ENCODE measurements at places on chromosomes 2 and 18.

DNA sequence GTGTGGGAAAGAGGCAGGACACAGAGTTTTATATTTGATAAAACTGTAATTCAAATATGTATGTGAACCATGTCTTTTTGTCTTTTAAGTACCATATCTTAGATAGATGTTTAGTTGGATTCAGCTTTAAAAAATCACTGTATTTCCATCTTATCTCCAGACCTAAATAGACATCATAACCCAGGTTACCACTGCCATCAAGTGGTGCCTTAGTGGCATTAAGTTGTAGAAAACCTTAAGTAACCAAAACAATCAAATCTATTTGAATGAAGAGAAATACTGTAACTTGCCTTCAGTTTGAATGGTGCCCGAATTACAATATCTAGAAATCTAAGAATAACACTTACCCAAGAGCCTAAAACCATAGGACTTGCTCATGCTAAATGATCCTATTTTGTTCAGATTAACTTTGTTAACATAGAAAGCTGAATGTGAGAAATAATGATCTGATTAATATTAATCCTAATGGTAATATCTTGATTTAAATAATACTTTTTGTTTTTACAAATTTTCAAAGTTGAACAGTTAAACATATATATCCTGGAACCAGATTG, 92.5 kb upstream of the MAP2 start:
- DNase-seq = no peak

GRCh38 chr2:190254063-190254850, 65.4 kb downstream of the HIBCH start:
- no peak for DNase-seq

- no peak for DNase-seq
These were observed 1.6 kb upstream of the ASIC4 start for GRCh38 chr2:219512524-219513216.

GRCh38 chr2:105442056-105442455, 43.2 kb upstream of the FHL2 start:
- DNase-seq = no peak

DNA sequence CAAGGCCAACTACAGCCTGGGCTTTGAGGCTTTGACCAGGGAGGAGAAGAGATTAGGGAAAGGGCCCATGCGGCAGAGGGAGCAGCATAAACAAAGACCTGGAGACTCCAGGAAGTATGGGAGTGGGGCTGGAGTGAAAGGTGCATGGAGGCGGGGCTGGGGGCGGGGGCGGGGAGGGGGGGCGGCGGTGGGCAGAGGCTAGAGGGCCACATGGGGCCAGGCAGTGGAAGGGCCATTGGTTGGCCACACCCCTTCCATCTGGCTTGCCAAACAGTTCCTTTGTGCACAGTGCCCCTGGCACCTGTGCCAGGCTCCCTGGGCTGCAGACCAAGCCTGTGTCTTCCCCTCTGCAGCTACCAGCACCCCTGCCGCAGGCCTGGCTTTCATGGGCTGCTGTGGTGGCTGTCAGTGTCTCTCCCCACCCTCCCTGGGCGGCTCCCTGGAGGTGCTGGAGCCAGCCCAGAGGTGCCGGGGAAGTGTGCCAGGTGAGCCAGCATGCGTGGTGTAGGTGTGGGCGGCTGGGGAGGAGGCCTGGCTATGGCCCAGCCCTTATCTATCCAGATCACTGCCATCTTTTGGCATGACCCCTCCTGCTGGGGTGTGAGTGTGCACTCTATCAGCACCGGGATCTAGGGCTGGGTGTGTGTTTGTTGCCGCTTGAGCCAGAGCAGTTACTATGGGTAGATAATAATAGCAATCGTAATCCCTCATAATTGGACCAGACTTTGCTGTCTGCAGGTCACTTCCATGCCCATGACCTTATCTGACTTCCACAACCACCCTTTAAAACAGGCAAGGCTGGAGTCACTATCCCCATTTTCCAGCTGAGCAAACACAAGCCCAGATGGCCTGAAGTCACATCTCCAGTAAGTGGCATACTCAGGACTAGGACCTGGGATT, 30.5 kb downstream of the DNMT3A start:
- no peak for DNase-seq

DNA sequence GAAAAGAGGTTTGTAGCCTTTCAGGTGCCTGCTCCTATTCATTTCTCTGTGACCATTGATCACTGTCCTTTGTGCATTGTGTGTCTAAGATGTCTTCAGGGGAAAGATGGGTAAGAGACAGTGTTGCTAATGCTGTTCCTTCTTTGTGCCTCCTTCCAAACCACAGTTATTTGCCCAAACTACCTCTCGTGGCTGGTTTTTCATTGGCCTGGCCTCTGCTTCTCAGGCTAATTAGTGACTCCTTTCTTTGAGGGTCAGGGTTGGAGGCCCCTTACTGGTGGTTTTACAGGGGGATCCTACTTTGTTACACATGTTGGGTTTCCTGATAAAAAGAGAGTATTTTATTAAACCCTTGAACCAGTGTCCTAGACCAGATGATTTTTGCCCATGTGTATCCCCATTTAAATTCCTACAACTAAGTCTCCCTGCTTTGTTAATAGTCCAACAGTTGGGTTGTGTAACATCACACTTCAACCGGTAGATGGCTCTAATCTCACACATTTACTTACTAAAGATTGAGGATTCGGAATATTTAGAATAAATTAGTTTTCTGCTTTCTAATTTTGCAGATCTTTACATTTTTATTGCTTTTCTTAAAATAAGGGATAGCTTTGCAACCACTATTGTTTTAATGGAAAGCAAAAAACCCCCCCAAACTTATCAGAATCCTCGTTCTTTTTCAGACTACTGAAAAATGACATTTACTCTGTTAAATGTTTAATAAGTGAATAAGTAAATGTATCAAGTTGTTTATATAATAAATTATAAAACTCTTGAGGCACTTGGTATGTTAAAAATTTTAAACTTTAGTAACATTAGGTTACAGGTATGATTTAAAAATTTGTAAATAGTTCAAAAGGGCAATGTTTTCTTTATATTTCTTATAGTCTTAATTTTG, 2.4 kb downstream of the MARS2 start:
- DNase-seq = no peak

GRCh38 chr2:144519934-144520731, at the start of gene ZEB2:
TSS of gene ZEB2 (minus strand) at chr2:144520119. CDS start at chr2:144517350, 2,769 bp downstream.
- no peak for DNase-seq

DNA sequence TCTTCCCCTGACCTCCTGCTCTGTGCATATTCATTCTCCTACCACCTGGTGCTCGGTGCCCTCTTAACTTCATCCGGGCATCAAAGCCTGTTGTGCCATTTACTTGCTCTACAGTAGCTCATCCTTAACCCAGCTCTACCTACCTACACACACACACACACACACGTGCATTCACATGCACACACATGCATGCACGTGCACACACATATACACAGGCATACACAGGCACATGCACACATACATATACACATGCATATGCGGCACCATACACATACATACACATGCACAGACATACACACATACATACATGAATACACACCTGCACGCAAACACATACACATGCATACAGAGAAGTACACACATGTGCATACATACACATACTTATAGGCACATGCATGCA, 14.5 kb downstream of the MAL start:
- DNase-seq = no peak

- no peak for DNase-seq
These were observed 11.8 kb downstream of the MAPRE3 start for GRCh38 chr2:26982102-26982742.

DNA sequence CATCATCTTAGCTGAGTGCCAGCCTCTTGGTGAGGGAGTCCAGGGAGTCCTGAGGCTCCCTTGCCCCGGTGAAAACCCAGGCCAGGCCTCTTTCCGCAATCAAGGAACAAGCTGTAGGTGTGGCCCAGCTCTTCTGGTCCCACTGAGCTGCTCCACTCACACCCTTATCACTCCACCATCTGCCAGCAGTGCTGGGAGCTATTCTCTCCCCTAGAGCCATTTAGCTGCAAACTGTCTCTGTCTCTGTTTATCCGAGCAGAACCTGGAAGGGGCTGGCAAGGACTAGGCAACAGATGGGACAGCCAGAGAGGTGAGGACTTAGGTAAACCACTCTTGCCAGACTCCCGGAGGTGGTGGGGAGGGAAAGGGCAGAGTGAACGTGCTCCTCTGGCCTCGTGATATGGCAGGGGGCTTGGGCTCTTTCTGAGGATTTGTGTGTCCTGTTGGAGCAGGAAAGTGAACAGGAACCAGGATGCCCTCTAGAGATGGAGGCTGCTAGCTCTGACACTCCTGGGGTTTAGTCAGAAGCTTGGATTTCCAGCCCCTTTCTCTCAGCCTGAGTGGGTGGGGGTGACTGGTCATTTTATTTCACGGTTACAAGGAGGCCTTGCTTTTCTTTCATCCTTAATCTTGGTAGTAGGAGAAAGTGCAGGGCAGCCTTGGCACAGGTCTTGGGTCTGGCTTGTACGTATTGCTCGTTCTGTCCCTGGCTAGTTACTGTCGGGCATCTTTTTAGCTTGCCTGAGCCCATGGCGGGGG, 19.6 kb downstream of the B3GNT2 start:
- no peak for DNase-seq

- no peak for DNase-seq
These were observed 110.7 kb downstream of the COPS8 start for GRCh38 chr2:237196409-237196808.

DNA sequence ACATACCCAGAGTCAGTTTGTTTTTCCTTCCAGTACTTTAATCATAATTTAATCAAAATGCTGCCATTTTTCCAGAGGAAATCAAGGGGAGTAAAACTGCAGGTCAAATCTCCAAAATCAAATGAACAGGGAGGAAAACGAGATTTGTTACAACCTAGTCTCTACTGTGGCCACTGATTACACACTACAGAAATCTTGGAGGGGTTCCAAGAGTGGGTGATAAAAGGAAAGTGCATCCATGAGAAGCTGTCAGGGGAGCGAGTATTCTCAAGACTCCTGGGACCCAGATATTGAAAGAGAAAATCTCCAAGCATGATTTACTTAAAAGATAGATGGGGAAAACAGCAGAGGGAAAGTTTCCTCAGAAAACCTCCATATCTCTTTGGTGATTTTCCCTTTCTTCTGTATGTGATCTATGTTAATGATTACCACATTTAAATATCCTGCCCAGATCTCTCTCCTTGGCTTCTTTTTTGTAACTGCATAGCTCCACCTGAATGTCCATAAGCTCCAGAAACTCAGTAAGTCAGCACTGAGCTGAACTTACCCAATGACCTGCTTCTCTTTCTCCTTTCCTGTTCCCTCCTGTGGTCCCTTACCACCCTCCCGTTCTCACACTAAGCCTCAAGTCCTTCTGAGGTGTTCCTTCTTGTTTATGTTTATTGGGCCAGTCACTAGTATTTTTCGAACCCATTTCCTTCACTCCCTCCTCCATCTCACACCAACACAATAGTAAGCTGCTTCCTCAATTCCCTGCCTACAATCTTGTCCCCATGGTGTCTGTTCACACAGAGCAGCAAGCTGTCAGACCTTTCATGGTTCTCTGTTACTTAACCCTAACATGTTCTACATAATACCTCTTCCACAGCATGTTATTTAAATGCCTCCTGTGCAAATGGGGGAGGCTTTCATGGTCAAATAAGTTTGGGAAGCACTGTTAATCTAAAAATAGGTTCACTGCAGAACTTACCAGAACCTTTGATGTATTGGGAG, 73.9 kb upstream of the TWSG1 start:
- no peak for DNase-seq

DNA sequence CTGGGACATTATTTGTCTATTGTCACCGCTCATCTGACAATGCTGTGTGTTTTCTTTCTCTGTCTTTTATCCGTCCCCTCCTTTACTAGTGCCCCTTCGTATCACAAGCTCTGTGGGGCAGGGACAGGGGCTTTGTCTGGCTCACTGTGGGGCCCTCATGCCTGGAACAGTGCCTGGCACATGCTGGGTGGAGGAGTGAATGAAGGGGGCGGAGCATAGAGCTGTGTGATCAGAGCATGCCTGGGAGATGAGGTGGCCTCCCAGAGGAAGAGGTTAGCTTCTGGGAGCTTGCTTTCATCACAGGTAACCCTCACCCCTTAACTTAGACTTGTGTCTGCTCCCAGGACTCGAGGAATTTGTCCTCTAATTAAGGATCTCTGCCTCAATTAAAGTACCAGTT, 16.4 kb downstream of the MTCL1 start:
- no peak for DNase-seq

All from cortex of kidney (tissue), 1 donor.